ENCODE measurements at places on chromosomes 4 and X.

GRCh38 chr4:15779809-15780208 is 1.7 kb downstream of the CD38 start:
- no peak for ATAC-seq

GRCh38 chr4:47774079-47774478 is 63.8 kb downstream of the CORIN start:
- ATAC-seq = no peak

DNA sequence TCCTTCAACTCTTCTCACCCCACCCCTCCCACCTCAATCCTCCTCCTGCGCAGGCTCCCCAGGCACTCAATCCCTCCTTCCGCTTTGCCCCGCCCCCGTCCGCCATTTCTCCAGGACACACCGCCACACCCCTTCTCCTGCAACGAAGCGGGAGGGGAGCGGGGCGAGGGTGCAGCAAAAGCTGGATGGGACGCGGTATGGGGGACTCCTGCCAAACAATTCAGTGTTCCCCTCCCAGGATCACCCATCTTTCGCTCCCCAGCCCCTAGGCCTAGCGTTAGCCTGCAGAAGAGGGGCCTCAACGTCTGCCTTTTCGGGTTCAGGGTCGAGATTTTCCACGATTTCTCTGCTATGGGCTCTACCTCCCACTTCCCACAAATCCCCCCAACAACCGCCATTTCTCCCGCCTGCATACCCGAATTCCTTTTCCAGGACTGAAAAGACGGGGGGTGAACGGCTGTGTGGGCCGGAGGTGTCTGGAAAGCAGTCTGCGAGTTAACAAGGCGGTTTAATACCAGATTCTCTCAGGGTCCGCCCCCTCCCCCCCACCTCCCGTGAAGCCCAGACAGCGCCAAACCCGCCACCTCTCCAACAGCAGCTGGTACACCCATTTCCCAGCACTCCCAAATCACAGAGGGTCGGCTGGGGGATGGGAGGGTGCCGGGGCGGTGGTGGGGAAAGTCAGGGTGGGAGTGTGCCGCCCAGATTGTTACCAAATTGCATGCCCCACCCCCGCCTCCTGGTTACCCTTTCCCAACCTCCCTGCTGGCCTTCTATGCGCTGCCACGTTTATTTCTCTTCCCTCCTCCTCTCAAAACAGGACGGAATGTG is 774 bp downstream of the ARMCX2 start:
- ATAC-seq = peak; percentile 75

- no peak for ATAC-seq
These were observed 474.5 kb downstream of the KLHL13 start for GRCh38 chrX:117641913-117642656.

DNA sequence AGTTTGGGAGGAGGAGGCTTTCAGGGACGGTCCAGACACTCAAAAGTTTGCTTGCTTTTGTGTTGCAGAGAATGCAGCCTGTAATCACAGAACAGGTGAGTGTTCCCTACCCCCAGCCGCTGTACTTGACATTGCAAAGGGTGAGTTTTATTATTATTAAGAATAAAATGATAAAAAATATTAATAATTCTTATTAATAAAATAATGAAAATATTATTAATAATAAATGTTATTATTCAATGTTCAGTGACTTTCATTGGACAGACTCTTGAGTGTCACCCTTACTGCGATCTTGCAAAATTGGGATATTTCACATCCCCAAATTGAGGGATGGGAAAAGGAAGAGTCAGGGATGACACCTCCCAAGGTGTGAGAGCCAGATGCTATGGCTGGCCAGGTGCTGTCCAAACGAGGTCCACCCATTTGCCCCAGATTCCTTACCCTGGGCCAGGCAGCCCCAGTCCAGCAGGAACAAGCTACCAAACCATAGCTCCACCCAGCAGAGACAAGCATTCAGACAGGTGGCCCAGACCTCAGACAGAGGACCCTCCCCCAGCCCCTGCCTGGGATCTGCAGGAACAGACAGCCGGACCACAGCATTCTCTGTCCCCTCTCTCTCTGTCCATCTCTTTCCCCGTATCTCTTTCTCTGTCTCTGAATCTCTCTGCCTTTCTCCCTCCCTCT is 22.4 kb downstream of the IL3RA start:
- ATAC-seq = no peak

- no peak for ATAC-seq
These were observed 122.4 kb upstream of the ETNPPL start for GRCh38 chr4:108885211-108885610.
